Stimulated activated CD8-positive, alpha-beta memory T cell treated with anti-CD3 and anti-CD28 coated beads, Interleukin-2, amount 100 ng/mL, for 1 hour (primary cell): ENCODE measurements at places on chromosomes 1 and 21.

DNA sequence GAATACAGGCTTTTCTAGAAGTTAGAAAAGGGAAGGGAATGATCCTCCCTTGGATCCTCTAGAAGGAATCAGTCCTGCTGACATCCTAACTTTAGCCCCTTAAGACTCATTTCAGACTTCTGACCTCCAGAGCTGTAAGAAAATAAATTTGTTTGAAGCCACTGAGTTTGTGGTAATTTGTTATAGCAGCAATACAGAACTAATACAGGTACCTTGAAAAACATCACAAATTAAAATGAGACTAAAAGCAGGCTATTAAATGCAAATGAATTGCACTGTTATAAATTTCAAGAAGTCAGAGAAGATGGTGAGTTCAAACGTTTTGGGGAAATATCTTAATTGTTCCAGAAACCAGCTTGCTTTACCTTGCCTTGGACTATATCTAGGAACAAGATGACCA, 6.3 kb downstream of the LCA5L start:
- no peak for DNase-seq

GRCh38 chr21:32772281-32773047, 909 bp upstream of the PAXBP1 start:
- DNase-seq: peak; percentile 30

GRCh38 chr1:26474818-26475217, 2.6 kb downstream of the HMGN2 start:
- DNase-seq: no peak

DNA sequence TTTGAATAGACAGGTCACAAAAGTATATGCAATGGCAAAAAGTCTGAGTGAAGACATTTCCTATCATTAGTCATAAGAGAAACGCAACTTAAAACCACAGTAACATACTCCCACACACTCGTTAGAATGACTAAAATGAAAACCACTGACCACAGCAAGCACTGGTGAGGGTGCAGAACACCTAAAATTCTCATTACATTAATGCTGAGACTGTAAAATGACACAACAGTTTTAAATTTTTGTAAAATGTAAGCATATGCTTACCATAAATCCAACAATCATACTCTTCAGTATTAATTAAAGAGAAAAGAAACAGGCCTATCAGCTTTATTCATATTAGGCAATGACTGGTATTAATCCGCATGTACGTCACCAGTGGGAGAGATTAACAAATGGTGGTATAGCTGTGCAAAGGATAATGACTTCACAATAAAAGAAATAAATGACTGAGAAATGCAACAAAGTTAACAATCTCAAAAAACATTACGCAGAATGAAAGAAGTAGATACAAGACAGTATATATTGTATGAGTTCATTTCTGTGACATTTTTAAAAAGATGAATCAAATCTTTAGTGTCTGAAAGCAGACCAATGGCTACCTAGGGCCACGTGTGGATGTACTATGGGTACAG, 253.5 kb downstream of the AKT3 start:
- DNase-seq: no peak

- no peak for DNase-seq
Measured at GRCh38 chr1:44408632-44409602, 3.9 kb downstream of the RNF220 start.

- DNase-seq: no peak
Measured at GRCh38 chr1:67285780-67286488, 21.7 kb upstream of the IL12RB2 start.

GRCh38 chr1:178412400-178412770, 84.4 kb downstream of the CLEC20A start:
- DNase-seq: no peak
